Activated T-helper 9 cell treated with anti-CD3 and anti-CD28 coated beads, Interleukin-2, amount 50 U/mL, for 16 hours (primary cell): ENCODE measurements at places on chromosomes 16 and 17.

- no peak for DNase-seq
Observed at GRCh38 chr16:68548947-68549346, 9.9 kb downstream of the ZFP90 start.

DNA sequence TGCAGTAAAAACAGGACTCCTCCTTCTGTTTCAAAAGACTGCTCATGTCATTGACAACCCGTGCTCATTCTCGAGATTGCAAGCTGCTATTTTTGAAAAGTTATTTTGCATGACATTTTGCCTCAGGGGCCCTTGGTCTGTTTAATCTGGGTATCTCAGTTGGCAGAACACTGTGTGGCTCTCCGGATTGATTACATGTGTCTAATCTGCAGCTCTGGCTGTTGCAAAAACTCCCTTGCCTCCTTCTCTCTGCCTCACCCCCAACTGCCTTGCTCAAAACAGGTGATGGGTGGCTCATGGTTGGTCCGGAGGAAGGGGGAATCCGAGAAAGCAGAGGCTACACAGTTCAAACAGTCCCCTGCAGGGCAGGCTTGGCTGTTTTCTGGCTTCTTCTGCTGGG is 25.3 kb downstream of the GINS3 start:
- DNase-seq: no peak

DNA sequence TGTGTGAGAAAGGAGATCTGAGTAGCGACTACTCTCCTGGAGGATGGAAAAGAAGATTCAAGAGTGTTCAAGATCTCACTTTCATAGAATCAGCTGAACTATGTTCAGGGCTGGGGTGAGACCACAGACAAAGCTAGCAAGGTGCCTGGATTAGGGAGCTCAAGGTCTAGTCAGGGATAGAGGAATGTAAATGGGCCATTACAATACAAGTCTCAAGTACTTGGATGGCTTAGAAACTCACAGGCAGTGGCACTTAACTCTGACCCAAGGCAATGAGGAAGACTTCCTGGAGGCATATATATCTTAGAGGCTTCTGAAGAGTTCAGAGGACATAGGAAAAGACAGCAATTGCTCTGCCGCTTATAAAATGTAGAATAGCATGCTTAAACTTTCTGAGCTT is 184.9 kb upstream of the CDH11 start:
- DNase-seq: no peak

GRCh38 chr17:10109146-10109545 is 89.3 kb downstream of the GAS7 start:
- DNase-seq: no peak

GRCh38 chr16:50933262-50933661 is 191.4 kb downstream of the CYLD start:
- DNase-seq: no peak

- no peak for DNase-seq
Observed at GRCh38 chr17:7712111-7712771, 5.3 kb upstream of the DNAH2 start.
